Activated T-helper 1 cell treated with anti-CD3 and anti-CD28 coated beads, Interleukin-12 subunit alpha, Interleukin-12 subunit beta, Interleukin-2, Interleukin-4 antibody, amounts not matched to agents 30 ng/mL and 10 ng/mL and 1 ng/mL, durations not matched to agents 14 hours and 24 hours and 36 hours (primary cell): ENCODE measurements at places on chromosomes 6 and 20. TPM values are rescaled to one million over a fixed set of nuclear protein-coding genes. Genes with fewer than 3 reads are reported as not detected.

SPINT4 gene
- total RNA-seq, result not detected in 2 replicates

DNA sequence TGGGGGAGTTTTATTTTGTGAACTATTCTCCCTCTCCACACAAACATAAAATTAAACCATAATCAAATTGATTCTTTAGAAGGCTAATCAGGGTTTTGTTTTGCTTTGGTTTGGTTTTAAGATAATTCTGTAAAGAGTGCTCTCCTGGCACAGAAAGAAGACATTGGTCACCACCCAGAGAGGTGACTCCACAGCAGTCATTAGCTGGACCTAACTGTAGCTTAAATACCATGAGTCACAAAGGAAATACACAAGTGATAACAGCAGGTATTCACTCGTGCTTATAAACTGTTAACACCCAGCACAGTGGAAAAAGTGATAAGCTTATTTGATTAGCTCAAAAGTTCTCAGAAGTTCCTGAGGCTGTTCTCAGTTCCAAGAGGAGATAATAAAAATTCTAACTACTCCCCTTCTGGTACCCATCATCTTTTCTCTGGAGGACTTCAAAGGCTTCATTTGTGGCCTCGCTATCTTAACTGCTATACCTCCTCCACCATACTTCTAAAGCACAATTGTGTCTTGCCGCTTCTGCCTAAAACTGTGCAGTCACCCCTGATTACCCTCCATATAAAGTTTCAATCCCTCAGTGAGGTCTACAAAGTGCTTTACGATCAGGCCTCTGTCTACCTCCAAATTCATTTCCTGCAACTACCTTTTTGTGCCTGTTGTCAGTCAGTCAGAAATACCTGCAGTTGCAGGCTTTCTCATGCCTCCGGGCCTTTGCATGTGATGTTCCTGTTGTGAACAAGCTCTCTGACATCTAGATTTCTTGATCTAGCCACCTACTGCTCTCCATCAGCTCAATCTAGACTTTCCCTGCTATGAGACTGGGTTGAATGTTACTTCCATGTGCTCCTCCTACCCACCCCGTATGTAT is 201.1 kb downstream of the SAMD5 start:
- no peak for DNase-seq

DNA sequence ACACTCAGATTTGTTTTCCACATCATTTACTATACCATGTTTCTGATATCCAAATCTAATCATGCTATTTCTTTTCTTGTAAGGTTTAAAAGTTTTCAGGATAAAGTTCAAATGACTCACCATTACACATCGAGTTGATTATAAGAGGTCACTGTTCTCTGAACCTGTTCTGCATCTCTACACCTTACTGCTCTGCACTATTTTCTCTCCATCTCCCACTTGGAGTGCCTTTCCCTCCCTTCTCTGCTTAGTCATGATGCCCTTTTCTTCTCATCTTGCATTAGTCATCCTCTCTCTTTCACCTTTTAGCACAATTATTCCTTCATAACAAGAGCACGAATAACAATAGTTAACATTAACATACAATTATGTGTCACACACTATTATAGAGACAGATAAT is 37.5 kb upstream of the FUT9 start:
- no peak for DNase-seq

- DNase-seq, result peak; percentile 50
Measured at GRCh38 chr6:156780102-156780641, 3.0 kb downstream of the ARID1B start.

GRCh38 chr20:58229198-58229798 is 845 bp upstream of the ANKRD60 start:
- DNase-seq, result no peak

DNA sequence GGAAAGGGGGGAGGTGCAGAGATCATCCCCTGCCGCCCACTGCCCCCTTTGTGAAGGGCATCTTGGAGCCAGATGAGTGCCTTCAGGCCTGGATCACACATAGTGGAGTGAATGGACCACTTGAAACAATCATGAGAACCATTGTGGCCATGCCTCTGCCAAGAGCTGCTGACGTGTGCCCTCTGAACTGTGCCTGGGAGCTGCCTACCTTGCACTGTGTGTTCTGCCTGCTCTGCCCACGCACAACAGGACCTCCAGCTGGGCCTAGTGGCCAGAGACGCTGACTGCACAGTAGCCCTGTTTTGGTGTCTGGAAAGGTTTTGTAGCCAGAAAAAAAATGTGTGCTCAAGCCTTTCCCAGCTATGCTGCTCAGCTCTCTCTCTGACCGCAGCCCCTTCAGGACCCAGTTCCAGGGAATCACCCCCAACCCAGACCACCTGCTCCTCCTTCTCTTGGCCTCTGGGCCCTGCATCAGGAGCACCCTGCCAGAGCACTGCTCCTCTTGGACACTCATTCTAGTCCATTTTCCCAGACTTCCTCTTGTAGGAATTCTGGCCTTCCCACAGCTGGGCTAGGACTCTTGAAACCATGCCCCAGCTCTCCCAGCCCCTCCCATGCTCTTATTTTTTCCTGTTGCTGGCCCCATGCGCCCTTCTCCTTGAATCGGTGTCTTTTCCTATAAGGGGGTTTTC is 1.6 kb upstream of the ADIG start:
- no peak for DNase-seq

DNA sequence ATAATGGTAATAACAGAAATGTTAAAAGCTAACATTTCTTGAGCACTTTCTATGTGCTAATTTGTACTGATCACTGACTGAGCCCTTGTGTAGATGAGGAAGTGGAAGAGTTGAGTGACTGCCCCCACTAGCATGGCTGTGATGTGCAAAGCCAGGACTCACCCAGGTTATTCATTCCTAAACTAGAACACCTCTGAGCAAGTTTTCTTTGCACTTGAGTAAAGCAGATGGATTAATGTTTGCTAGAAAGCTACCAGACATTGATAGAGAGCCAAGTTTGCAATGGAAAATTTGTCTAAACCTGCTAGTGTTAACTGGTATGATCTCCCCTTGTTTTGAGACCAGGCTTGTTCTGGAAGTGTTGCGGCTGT is 467.4 kb upstream of the PLCB4 start:
- no peak for DNase-seq

DNA sequence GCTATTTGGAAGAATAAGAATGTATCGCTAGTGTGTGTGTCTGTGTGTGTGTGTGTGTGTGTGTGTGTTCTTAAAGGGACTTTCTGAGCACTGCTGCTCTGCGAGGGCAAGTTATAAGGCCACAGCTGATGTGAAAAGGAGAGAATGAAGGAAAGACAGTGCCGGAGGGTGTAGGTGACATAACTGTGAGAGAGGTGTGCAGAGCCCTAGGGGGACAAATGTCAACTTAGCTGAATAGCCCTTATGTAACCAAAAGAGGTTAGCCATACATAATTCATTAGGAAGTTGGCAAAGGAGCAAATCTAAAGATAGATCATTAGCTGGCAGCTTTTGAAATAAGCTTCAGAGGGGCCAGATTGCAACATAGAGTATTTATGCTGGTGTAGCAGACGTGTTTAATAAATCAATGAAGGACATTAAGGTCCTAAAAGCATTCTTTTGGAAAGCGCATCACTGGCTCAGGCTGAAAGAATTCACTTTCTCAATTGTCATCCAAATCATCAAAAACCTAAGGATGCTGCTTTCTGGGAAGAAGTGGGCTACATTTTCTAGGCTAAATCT is 81.0 kb downstream of the NDUFAF5 start:
- no peak for DNase-seq

- peak; percentile 14 for DNase-seq
Measured at GRCh38 chr6:111487661-111488060, 4.6 kb upstream of the REV3L start.

- DNase-seq, result no peak
Measured at GRCh38 chr6:104326173-104327001, 533.3 kb downstream of the HACE1 start.

EIF6 gene
- 232 TPM in 2 replicates for total RNA-seq

- DNase-seq, result no peak
Measured at GRCh38 chr6:16663901-16664300, 97.4 kb downstream of the ATXN1 start.

DNA sequence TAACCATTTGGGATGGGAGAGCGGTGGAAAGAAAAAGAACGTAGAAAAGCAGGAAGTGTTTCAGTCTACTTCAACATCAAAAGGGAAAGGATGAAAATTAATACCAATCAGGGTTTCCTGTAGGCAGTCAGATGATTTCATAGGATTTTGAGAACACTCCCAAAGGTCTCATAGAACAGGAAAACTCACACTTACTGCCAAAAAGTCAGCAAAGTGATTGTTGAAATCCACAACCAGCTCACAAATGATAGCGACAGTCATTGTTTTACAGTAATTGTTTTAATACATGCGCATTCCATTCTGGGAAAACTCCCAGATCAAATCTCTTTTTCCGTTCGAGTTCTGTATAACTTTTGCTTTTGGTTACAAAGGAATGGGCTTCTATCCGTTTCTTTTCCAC is 5.3 kb upstream of the CNKSR3 start:
- DNase-seq, result no peak

- DNase-seq, result no peak
Measured at GRCh38 chr6:80638213-80639055, 532.0 kb downstream of the BCKDHB start.

BEND6 gene
- total RNA-seq, result 0.07 TPM in 1 of 2 replicates, not detected in the other

DNA sequence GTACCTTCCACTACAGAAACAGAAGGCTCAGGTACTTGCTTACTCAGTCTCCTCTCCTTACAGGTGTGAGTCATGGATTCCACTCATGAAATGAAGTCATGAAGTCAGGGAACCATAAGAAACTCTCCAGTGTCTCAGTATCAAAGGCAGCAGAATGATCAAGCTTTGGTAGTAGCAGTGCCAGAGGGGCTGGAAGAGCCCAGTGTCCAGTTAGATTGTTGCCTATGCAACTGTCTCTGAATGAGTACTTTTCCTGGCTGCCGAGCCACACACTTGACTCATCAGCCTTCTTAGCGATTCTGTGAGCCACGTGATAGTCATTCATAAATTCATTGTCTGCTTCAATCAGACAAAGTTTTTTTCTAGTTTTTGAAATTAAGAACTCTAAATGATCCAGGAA is 52.2 kb upstream of the DTNBP1 start:
- no peak for DNase-seq

- no peak for DNase-seq
Measured at GRCh38 chr6:75363304-75363703, 78.7 kb upstream of the TMEM30A start.

GRCh38 chr6:121506761-121507754 is 71.6 kb downstream of the GJA1 start:
- DNase-seq, result no peak

- DNase-seq, result no peak
Measured at GRCh38 chr6:14273191-14273590, 155.6 kb downstream of the CD83 start.

DNA sequence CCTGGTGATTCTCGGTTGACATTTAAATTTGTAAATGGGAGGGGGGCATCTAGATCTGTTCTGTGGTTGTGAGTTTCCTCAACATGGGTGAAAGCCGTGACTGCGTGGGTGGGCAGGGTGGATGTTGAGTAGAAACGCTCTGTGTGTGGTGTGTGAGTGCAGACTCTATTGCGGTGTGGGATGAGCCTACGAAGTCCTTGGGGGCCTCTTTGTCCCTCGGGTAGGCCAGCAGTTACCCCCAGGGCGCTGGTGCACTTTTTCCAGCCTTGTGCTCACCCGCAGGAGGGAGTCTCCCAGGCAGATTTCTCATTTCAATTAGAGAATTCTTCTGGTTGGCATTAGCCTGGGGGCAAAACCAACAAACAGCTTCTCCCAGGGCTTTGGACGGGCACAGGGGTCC is 10.6 kb downstream of the TOX2 start:
- no peak for DNase-seq

PROKR2 gene
- not detected in 2 replicates for total RNA-seq

GRCh38 chr6:122567034-122567433 is 43.2 kb upstream of the PKIB start:
- DNase-seq, result no peak

DNA sequence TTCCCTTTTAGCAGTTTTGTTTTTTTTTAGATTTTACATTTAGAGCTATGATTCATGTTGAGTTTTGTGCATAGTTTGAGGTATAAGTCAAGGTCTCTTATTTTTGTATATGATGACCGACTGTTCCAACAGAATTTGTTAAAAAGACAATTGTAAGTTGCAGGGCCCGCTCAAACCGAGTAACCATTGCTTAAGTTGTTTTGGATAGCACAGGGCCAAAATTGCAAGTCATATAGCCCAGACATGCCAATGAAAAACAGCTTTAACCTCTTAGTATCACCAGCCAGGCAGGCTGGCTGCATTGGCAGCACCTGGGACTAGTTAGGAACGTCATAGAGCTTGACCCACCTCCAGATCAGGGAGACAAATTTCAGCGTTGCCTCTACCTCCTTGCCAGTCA is 47.3 kb downstream of the PFDN4 start:
- DNase-seq, result no peak

NMBR gene
- total RNA-seq, result not detected in 2 replicates

DNA sequence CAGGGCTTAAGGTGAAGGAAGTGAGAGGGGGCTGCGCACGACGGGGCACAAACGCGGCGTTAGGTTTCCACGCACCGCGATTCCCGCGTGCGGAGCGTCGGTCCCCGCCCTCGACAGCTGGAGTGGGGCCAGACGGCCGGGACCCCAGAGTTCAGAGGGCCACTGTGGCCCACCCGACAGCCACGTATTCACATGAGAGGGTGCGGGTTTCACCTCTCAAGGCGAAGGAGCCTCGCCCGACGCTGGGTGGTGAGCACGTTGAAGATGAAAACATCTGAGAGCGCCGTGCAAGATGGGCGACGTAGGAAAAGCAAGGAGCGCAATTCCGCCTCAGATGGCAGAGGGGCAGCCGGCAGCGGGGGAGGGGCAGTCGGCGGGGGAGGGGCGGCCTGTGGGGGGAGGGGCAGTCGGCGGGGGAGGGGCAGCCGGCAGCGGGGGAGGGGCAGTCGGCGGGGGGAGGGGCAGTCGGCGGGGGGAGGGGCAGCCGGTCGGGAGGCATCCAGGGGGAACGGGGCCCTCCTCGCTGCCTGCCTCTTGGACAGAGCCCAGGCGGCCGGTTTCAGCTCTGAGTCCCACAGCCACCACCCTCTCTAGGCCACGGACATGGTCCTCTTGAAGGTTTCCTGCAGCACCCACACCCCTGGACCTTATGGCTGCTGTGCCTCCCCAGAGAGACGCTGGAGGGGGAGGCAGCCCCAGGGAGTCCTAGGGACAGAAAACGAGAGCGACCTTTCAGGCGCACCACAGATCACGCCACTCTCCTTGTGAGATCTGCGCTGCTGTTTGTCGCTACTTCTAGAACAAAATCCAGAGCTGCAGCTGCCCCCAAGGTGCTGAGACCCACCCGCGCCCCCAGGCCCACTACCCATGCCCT is 113.7 kb downstream of the DLL1 start:
- DNase-seq, result no peak

CD24 gene
- total RNA-seq, result 0.56 and 0.65 TPM in 2 replicates

GRCh38 chr6:159252955-159253508 is 83.8 kb downstream of the FNDC1 start:
- DNase-seq, result no peak

NR2E1 gene
- total RNA-seq, result not detected in 2 replicates

GRCh38 chr6:88238901-88239300 is 72.8 kb upstream of the CNR1 start:
- no peak for DNase-seq

GRCh38 chr6:113936093-113936934 is 34.6 kb downstream of the HDAC2 start:
- DNase-seq, result no peak
